T-helper 22 cell (primary cell): ENCODE measurements at places on chromosomes 1 and 21.

GRCh38 chr1:34419663-34420136, 243.0 kb downstream of the C1orf94 start:
- no peak for DNase-seq

DNA sequence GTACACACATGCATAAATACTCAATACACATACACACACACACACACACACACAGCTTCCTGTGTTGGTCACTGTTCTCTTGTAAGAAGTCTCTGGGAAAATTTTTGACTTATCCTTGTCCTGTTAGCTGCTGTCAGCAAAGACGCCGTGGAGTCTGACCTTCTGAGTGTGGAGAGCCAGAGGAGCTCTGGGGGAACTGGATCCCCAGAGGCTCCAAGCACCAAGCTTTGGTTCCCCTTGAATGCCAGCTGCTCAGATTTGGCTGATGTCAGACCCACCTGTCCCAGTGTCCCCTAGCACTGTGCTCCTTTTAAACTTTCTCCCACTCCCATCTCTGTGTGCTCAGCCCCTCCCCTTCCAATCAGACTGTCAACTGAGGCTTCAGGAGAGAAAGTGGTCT, 319.1 kb downstream of the CAMTA1 start:
- DNase-seq: no peak

DNA sequence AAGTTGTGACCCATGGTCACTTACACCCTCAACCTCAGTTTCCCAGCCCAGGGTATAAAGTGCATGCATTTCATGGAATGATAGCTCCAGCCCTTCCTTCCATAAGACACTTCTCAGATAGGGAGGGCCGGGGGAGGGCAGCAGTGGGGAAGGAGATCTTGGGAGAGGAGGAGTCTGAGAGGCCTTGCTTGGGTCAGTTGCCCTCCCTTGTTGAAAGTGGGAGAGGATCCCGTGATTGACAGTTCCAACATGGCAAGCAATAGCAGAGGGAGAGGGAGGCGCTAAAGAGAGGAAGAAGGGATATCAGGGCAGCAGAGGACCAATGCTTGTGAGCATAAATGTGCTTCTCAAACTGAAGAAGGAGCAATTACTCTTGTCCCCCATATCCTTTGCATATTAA, 244.4 kb downstream of the CHRM3 start:
- no peak for DNase-seq

DNA sequence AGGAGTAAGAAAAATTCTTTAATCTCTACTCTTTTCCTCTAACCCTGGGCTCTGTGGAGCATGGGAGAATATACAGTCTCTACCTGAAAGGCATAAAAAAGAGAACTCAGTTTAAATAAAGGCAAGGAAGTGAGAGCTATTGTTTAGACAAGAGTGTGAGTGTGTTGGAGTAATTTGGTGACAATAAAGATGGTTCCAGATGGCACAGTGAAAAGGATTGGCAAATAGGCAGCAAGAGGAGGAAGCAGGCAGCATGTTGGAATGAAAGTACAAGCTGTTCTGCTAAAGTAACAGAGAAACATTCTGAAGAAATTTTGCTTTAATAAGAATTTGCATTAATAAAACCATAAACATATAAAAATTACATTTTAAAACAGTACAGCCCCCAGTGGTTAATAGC, 163.4 kb downstream of the DNM3 start:
- no peak for DNase-seq
